ENCODE measurements at places on chromosomes 5 and 9.

DNA sequence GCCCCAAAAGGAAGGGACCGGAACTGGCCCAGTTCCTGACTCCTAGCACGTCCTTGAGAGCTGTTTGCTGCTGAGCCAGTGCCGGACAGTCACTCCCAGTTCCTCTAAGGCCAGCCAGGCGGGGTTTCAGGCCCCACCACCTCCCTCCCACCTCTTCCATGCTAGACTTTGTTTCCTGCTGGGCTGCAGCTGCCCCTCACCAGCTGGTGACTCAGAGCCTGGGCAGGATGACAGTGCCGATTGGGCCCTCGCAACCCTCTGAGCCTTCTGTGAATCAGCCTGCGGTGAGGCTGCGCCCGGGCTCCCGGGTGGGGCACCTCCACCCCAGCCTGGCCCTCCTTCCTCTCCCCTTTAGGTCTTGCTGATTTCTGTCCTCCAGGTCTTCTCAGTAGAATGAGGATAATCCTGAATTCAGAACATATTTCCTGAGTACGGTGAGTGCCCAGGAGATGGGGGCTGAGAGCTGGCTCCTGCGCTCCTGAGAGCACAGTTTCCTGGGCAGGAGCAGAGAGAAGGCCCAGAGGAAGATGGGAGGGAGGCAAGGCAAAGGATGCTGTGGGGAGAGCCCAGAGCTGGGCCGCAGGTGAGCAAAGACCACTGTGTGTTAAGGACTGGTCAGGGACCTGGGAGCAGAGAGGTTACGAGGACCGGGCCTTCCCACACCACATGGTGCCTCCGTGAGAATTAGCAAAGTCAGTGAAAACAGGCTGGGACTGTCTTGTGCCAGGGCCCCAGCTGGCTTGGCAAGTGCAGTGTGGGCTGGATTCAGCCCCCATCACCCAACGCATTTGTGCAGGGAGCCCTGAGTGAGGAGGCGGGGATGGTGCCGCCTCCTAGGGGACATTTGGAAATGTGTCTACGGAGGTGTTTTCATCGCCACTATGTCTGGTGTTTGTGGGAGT lies 32.9 kb upstream of the STXBP1 start:
- no peak for DNase-seq

GRCh38 chr5:36447776-36448175 lies 146.1 kb upstream of the RANBP3L start:
- no peak for DNase-seq

DNA sequence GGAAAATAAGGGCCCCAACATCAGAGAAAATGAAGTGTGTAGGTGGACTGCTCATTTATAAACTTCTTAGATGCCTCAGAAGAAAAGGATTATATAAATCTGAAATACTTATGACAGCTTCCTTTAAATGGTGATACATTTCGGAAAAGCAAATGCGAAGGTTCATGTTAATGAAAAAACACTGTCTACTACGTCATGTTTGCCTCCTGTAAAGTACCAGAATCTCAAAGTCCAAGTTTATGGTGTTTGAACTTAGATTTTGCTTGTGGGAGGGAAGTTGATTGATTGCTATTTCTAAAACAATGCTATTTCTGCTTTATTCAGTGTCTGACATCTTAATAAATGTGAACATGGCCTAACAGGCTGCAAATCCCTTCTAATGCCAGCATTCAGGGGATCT lies 514.6 kb downstream of the ZNF608 start:
- no peak for DNase-seq

DNA sequence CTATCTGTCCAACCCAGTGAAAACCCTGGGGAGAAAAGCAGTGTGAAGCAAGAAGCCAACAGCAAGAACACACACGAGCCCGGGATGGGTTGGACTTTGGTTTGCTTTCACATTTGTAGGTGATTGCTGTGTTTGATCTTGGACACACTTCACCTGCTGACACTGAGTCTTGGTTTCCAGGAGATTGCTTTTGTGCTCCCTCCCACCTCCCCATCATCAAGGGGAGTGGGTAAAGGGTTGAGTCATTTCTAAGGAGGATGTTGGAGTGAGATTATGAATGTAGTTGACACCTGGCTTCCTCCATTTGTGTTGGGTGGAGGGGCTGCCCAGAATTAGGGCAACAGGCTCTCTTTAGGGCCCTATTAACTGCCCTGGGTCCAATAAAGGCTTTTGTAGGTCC lies 37.5 kb downstream of the ANKDD1B start:
- DNase-seq, result peak; percentile 12

GRCh38 chr5:109812698-109813097 lies 123.0 kb downstream of the MAN2A1 start:
- no peak for DNase-seq

- no peak for DNase-seq
These were observed 62.0 kb upstream of the PHF24 start for GRCh38 chr9:34896112-34896511.

DNA sequence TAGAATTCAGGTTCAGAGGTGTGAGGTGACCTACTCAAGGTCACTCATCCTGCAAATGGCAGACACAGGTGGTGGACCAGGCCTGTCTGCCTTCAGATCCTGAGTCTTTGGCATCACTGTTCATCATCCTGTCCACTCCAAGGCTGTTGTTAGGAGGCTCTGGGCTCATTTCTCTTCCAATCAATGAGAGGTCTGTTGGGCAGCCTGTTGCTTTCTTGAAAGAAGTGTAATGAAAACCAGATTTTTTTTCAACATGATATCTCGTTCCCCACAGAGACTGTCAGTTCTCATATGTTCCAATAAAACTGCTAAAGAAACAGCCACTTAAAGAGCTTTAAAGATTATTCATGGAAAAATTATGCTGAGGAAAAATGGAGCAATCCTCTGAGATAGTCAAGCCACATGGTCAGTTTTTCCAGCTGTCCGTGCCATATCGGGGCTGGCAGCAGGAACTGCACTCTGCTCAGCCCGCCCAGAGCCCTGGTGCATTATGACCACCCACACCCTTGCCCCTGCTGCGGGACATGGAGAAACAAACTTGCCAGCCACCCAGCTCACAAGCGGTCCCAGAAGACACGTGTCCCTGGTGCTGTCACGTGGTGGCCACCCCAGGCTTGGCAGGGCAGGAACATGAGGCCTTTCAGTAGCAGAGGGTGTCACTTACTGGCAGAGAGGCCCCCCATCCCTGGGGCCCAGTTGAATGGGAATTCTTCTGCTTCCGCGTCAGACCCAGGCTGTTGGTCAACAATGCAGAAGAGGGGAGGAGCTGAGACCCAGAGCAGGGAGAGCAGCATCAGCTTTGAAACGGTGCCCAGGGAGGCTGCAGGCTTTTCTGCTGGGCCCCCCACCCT lies 63.7 kb upstream of the ANGPTL2 start:
- no peak for DNase-seq

- no peak for DNase-seq
These were observed 11.9 kb downstream of the TNFAIP8 start for GRCh38 chr5:119367502-119368237.

GRCh38 chr5:130616161-130616560 lies 548.9 kb downstream of the HINT1 start:
- no peak for DNase-seq

DNA sequence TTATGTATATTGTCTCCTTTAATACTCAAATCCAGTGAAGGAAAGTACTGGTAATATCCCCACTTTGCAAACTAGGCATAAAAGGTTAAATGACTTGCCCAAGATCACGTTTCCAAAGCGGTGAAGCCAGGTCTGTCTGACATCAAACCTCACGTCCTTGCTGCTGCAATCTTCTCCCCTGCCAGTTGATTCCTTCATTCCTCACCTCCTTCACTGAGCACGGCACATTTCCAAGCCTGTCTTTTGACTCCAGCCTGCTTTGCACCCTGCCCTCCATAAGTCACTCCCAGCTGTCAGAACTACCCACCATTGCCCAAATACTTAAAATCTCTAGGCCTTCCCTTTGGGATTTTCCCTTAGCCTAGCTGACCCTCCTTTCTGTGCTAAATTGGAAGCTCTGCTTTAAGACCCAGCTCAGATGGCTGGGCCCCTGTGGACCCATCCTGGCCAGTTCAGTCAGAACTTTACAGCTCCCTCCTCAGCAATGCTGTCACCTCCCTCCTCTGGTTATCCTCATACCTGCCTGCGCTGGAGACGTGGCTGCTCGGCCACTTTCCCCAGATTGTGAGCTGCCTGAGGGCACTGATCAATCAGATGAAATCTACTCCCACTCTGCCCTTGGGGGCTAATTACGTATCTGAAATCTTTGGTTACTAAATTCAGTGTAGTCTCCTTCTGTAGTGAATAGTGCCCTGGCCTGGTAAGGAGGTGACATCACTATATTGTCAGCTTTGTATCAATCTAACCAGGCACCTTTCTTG lies 51.2 kb downstream of the SLC36A1 start:
- no peak for DNase-seq

- no peak for DNase-seq
These were observed 21.1 kb upstream of the ISCA1 start for GRCh38 chr9:86303316-86303975.

GRCh38 chr9:135070964-135071735 lies 16.3 kb upstream of the OLFM1 start:
- no peak for DNase-seq

DNA sequence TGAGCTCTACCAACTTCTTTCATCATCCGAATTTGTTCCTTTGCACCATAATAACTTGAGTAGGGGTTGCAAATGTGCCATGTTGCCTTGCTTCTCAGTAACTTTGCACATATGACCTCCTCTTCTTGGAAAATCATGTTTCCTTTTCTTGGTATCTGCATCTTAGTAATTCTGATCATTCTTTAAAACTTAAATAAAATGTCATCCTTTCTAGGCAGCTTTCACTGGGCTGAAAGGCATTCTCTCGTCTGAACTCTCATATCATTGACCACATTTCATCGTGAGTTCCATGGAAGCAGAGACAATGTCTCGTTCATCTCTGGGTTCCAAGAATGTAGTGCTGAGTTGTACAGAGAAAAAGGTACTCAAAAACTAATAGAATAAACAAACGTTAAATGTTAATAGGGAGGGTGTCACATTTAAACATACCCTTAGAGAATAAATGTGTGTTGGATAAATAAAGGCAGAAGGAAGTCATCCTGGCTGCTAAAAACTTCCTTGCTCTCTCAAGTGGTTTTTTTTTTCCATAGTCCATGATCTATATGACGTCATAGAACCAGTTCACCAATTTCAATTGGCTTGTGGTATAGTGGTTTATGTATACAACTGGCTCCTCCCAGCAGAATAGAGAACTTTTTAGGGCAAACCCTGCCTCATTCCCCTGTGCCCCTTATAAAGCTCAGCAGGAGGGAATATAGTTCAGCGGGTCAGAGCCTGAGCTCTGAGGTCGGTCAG lies 218.1 kb upstream of the TRIM32 start:
- no peak for DNase-seq

- DNase-seq, result no peak
These were observed 8.0 kb downstream of the VDAC1 start for GRCh38 chr5:133996683-133997252.

GRCh38 chr5:160555971-160556631 lies 134.4 kb downstream of the PTTG1 start:
- DNase-seq, result no peak

DNA sequence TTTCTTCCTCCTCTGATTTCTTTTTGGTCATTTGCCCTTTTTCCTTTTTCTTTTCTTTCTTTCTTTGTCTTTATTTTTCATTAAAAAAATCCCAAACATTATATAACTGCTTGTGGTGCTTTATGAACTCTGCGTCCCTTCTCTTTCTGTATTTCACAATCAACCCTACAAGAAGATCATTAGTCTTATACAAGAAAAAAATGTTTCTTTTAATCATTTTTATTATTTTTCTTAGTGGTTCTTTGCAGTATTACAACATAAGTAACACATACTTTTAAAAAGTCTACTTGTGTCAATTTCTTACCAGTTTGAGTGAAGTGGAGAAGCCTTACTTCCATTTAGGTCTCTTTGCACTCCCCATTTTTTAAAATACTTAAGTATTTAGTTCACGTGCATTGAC lies 212.7 kb upstream of the SMC2 start:
- no peak for DNase-seq

DNA sequence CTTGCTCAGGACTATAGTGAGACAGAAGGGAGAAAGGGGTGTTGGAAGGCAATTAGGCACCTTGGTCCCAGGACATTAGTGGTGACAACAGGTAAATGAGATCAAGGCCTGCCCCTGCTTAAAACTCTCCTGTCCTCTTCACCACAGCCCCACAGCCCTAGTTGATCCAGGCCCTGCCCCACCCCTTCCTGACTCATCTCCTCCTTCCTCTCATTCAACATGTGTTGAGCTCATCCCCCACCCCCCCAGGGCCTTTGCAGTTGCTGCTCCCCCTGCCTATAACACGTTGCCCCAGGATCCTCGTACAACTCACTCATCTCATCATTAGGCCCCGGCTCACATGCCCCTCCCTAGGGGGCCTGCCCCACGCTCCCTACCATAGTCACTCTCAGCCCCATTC lies 66.8 kb downstream of the TSPAN17 start:
- DNase-seq, result no peak

DNA sequence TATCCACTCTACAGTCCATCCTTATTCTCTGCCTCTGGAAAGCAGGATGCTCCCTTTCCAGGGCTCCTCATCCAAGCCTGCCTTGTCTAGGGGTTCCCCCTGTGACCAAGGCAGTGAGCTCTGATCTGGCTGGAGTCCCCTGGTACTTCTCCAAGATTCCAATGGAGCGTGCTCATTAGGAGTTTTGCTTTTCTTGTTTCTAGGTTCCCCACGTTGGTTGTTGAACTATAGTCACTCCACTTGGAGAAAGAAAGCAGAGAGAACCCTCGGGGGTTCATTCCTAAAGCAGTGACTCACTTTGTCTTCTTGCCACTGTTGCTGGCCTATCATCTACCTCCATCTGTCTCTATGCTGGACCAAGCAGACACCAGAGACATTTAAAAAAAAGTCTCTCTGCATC lies 192.6 kb downstream of the TLE4 start:
- no peak for DNase-seq

DNA sequence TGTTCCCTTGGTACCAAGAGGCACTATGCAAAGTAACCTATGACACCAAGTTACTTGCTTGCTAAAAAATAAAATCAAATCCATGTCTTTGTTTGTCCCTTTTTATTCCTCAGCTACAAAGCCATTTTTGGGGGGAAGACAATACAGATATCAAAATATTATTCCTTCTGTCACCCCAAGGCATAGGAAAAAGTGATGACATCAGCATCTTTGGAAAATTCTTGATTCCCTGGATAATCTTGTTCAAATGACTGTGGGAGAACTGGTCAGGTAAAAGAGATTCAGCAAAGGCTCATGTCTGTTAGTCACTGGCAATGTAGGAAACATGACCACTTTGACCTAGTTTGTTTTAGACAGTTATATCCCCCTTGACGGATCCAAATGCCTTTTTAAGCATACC lies 373.1 kb downstream of the MAT2B start:
- DNase-seq, result no peak

- no peak for DNase-seq
These were observed 401.6 kb downstream of the TMEM232 start for GRCh38 chr5:110324876-110325275.
